Neural progenitor cell (in vitro differentiated cells): ENCODE measurements at places on chromosomes 6 and 20. TPM values are rescaled to one million over a fixed set of nuclear protein-coding genes. Genes with fewer than 3 reads are reported as not detected.

- H3K36me3 ChIP-seq: no peaks in the 10 kb centered on the region
- no peak for DNase-seq
- no peak overlapping the region for H3K27ac ChIP-seq
- H3K27me3 ChIP-seq: no peaks in the 10 kb centered on the region
- H3K4me3 ChIP-seq: no peak overlapping the region
- H3K4me1 ChIP-seq: peaks cover 4% of the 10 kb centered on the region
Measured at GRCh38 chr6:9766240-9766915, 648.5 kb downstream of the TFAP2A start.

- no peak for DNase-seq
- H3K4me3 ChIP-seq: no peak overlapping the region
- no peak overlapping the region for H3K27ac ChIP-seq
- H3K27me3 ChIP-seq: no peaks in the 10 kb centered on the region
- no peaks in the 10 kb centered on the region for H3K4me1 ChIP-seq
Measured at GRCh38 chr6:49772285-49772684, 14.8 kb downstream of the PGK2 start.

The EEF1E1 gene
- 85.6 and 119 TPM in 2 replicates for total RNA-seq

DNA sequence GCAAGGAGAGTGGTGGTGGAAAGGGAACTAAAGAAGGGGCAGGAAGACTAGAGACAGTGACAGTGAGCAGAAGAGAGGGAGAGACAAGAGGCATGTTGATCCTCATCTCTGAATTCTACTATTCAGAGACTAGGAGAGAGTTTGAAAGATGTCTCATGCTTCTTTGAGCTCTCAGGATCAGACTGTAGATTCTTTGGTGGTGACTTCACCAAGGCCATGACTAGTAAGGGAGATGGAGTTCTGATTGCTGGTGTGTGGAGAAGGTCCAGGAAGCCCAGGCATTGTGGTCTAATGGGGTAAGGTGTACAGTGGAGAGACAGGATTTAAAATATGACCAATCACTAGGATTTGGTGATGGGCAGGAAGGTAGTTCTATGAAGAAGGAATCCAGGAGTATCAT, 713 bp downstream of the WFDC9 start:
- H3K4me3 ChIP-seq: no peak overlapping the region
- DNase-seq: no peak
- no peaks in the 10 kb centered on the region for H3K27me3 ChIP-seq
- no peaks in the 10 kb centered on the region for H3K4me1 ChIP-seq

The FBXO5 gene
- 80.7 and 111 TPM in 2 replicates for total RNA-seq

DNA sequence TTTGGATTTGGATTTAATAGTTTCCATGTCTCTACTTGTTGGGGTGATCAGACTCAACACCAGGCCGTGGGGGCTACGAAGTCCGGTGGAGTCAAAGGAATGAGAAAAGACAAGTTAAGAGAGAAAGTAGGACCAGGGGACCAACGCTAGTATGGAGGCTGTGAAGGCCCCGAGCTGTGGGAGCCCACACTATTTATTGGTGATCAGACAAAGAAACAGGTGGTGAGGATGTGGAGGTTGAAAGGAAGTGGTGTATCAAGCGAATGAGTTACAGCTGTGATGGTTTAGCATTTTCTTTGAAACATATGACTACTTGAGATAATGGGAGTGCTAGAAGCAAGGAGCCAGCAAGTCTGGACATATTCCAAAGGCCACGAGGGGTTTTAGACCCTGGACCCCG, 62.4 kb downstream of the AKAP7 start:
- no peaks in the 10 kb centered on the region for H3K4me1 ChIP-seq
- no peak for DNase-seq
- H3K27me3 ChIP-seq: no peaks in the 10 kb centered on the region
- no peak overlapping the region for H3K4me3 ChIP-seq
- H3K36me3 ChIP-seq: no peaks in the 10 kb centered on the region
